A549 treated with Hydrocortisone at 1 μM for 4 hours (cell line): ENCODE measurements at places on chromosomes 2 and 18. TPM values are rescaled to one million over a fixed set of nuclear protein-coding genes. Genes with fewer than 3 reads are reported as not detected.

Gene GRHL1
- 0.72 to 1.2 TPM (median 0.84 TPM) in 5 replicates for total RNA-seq

Gene MC4R
- not detected in 5 replicates for total RNA-seq

Gene VWA3B
- total RNA-seq: 0.15 to 0.29 TPM (median 0.26 TPM) in 3 of 5 replicates, not detected in the others

Gene CABYR
- 13.8 to 18.9 TPM (median 14.4 TPM) in 5 replicates for total RNA-seq

Gene SH3RF3
- total RNA-seq: 0.54 to 0.66 TPM (median 0.62 TPM) in 5 replicates

Gene SAG
- not detected in 5 replicates for total RNA-seq

Gene SCTR
- not detected in 5 replicates for total RNA-seq

Gene ACMSD
- total RNA-seq: not detected in 5 replicates

Gene POU3F3
- total RNA-seq: 0.03 TPM in 1 of 5 replicates, not detected in the others

Gene CENPO
- total RNA-seq: 43.6 to 51.7 TPM (median 46.7 TPM) in 5 replicates

Gene CRYGD
- not detected in 5 replicates for total RNA-seq

Gene ADAM23
- 8.2 to 9.5 TPM (median 9.1 TPM) in 5 replicates for total RNA-seq

Gene STARD6
- 0.20 TPM in 1 of 5 replicates, not detected in the others for total RNA-seq

Gene PROKR1
- total RNA-seq: not detected in 5 replicates

Gene GPR45
- total RNA-seq: not detected in 5 replicates

Gene EFEMP1
- total RNA-seq: 29.6 to 56.4 TPM (median 41.3 TPM) in 5 replicates

Gene PAX8
- total RNA-seq: 0.54 to 1.3 TPM (median 0.97 TPM) in 5 replicates

Gene EGR4
- total RNA-seq: 0.13 to 0.33 TPM (median 0.15 TPM) in 5 replicates

Gene DGKD
- 74.1 to 93.4 TPM (median 81.7 TPM) in 5 replicates for total RNA-seq

Gene PSTPIP2
- 0.14 to 0.36 TPM (median 0.27 TPM) in 5 replicates for total RNA-seq

Gene CD8B
- not detected in 5 replicates for total RNA-seq

Gene COLEC12
- 0.03 to 0.08 TPM (median 0.06 TPM) in 5 replicates for total RNA-seq

Gene RAB31
- total RNA-seq: 17.3 to 28.0 TPM (median 20.5 TPM) in 5 replicates

Gene STK11IP
- total RNA-seq: 13.9 to 17.5 TPM (median 17.2 TPM) in 5 replicates

Gene RIT2
- total RNA-seq: not detected in 5 replicates

Gene PCGF1
- total RNA-seq: 30.9 to 37.4 TPM (median 34.0 TPM) in 5 replicates

Gene ADCY3
- 66.2 to 93.3 TPM (median 81.8 TPM) in 5 replicates for total RNA-seq

Gene DYNAP
- total RNA-seq: not detected in 5 replicates

Gene CIDEA
- not detected in 5 replicates for total RNA-seq

Gene STON1
- 0.32 to 0.52 TPM (median 0.40 TPM) in 5 replicates for total RNA-seq

Gene FTCDNL1
- 2.5 to 3.8 TPM (median 3.1 TPM) in 5 replicates for total RNA-seq

Gene NHEJ1
- total RNA-seq: 15.3 to 21.1 TPM (median 16.6 TPM) in 5 replicates

Gene ANKRD30BL
- total RNA-seq: not detected in 5 replicates

Gene HOXD13
- total RNA-seq: 0.13 to 0.26 TPM (median 0.15 TPM) in 5 replicates

Gene AFG3L2
- total RNA-seq: 36.0 to 54.2 TPM (median 38.0 TPM) in 5 replicates

Gene SOWAHC
- total RNA-seq: 7.3 to 10.0 TPM (median 8.9 TPM) in 5 replicates

Gene SLC16A14
- 0.75 to 1.4 TPM (median 0.83 TPM) in 5 replicates for total RNA-seq

Gene SPATA3
- not detected in 5 replicates for total RNA-seq

Gene ZC3H8
- total RNA-seq: 12.0 to 14.7 TPM (median 13.4 TPM) in 5 replicates

Gene RNF152
- total RNA-seq: 0.06 to 0.25 TPM (median 0.13 TPM) in 5 replicates

Gene ABCB11
- total RNA-seq: 0.02 to 0.13 TPM (median 0.03 TPM) in 5 replicates

Gene LRP1B
- under 0.01 TPM in 1 of 5 replicates, not detected in the others for total RNA-seq

Gene TNFAIP6
- 0.77 to 1.3 TPM (median 1.0 TPM) in 5 replicates for total RNA-seq

Gene STEAP3
- total RNA-seq: 43.4 to 54.7 TPM (median 52.2 TPM) in 5 replicates

Gene CFAP65
- 0.07 to 0.29 TPM (median 0.20 TPM) in 5 replicates for total RNA-seq

Gene LRRTM1
- not detected in 5 replicates for total RNA-seq

Gene CROCC2
- total RNA-seq: not detected in 5 replicates

Gene BAZ2B
- total RNA-seq: 4.6 to 9.0 TPM (median 6.6 TPM) in 5 replicates

Gene MAPRE3
- 9.6 to 11.9 TPM (median 11.1 TPM) in 5 replicates for total RNA-seq

Gene CREG2
- 8.8 to 13.5 TPM (median 12.1 TPM) in 5 replicates for total RNA-seq

Gene AQP12B
- total RNA-seq: not detected in 5 replicates

Gene ALMS1
- 7.3 to 10.8 TPM (median 9.0 TPM) in 5 replicates for total RNA-seq

Gene GALNT3
- 0.06 TPM in 1 of 5 replicates, not detected in the others for total RNA-seq

Gene SPOPL
- total RNA-seq: 5.1 to 9.7 TPM (median 8.6 TPM) in 5 replicates

Gene C2orf81
- total RNA-seq: 3.0 to 3.5 TPM (median 3.1 TPM) in 5 replicates

Gene UGT1A10
- total RNA-seq: 0.08 to 0.09 TPM in 2 of 5 replicates, not detected in the others

Gene OSBPL6
- total RNA-seq: 5.2 to 7.6 TPM (median 6.2 TPM) in 5 replicates

Gene BCL11A
- total RNA-seq: 0.03 to 0.25 TPM (median 0.13 TPM) in 5 replicates

Gene UGT1A1
- 0.56 to 1.1 TPM (median 0.91 TPM) in 5 replicates for total RNA-seq
